Pulmonary artery endothelial cell (primary cell): ENCODE measurements at places on chromosomes 5 and 9. TPM values are rescaled to one million over a fixed set of nuclear protein-coding genes. Genes with fewer than 3 reads are reported as not detected.
A peak's percentile ranks its signal among the peaks of the same experiment; 100 is the strongest.

The SLC2A6 gene
- total RNA-seq, result 36.0 and 42.3 TPM in 2 replicates

DNA sequence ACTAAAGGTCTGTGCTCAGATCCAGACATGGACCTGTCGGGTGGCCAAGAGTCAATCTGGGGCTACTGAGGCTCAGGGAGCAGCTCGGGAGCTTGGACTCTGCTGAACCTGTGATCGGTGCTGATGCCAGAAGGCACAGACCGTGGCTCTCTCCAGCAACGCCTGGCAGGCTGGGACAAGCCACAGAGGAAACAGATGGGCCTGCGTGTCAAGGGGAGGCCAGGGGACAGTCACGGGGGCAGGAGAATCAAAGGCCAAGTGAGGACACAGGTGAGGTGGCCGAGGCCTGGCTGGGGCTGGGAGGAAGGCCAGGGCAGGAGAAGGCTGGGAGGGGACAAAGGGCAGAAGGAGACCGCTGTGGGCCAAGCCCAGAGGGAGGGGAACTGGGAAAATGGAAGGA, 43.4 kb downstream of the EPB41L4B start:
- no peak for DNase-seq

DNA sequence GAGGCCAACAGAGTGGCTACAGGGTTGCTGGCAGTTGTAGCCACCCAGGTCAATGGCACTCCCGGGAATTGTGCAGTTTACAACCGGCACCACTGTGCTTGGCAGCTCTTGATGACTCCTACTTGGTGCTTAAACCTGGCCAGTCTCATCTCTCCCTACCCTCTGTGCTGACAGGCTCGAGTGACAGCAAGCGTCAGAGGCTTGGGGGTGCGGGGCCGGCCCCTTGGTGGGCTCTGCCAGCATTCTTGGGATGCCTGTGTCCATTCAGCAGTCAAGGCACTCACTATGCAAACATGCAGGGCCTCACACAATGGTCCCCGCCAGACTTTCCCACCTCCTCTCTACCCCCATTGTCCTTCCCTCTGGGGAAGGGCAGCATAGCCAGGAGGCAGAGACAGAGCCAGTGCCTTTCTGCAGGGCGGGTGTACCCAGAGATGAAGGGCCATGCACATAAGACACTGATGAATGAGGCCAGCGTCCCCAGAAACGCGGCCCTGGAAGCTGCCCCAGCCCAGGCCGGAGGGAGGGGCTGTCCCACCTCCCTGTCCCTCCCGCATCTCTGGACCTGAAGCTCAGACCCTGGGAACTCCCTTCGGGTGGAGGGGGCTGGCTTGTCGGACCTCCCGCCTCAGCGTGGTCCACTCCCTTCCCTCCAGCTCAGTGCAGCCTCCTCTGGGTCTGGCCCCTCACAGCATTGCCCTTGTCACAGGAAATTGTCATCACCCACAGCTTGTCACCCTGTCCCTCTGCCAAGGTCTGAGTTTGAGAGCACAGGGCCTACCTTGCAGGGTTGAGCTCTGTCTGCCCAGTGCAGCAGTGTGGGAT, 26.4 kb upstream of the NOTCH1 start:
- DNase-seq, result no peak

The CCL28 gene
- total RNA-seq, result 0.85 and 1.1 TPM in 2 replicates

The ZNF608 gene
- total RNA-seq, result 11.7 and 21.6 TPM in 2 replicates

DNA sequence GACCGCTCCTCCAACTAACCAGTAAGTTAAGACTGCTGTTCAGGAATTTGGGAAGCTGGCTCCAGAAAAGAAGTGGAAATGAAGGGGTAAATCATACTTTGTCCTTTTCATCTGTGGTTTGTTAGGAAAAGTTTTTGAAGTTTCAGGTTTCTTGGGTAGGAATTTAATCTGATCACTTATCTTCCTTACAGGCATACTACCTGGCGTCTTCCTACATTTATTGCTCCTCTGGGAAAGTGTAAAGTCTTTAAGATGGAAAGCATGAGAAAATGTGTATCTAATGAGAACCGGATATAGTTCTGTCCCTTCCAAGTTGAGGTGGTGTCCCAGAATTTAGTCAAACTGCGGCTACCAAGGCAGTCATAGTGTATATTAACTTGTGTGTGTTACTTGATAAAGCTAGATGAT, 1.3 kb downstream of the RASA1 start:
- DNase-seq, result no peak

The AQP7 gene
- not detected in 2 replicates for total RNA-seq

- DNase-seq, result no peak
These were observed 47.5 kb downstream of the SLC44A1 start for GRCh38 chr9:105291938-105292337.

GRCh38 chr5:59543821-59544442, 349.6 kb downstream of the PDE4D start:
- DNase-seq, result peak; percentile 20
